ENCODE measurements at places on chromosomes 12 and 14.
A peak's percentile ranks its signal among the peaks of the same experiment; 100 is the strongest.

DNA sequence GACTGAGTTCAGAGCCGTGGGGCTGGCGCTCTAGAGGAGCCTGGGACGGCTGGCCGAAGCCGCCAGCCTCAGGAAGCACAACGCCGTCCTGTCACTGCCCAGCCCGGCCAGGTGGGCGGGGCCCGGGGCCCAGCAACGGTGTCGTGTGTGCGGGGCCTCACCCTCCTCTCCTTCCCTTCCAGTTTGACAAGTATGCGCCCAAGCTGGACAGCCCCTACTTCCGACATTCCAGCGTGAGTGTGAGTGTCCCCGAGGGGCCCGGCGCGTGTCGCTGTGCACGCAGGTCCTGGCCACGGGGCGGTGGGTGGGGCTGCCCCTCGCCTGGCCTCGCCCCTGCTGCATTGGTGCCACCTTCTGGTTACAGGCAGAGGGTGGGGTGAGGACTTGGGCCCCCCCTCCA lies 38.3 kb downstream of the LRCOL1 start:
- DNase-seq, result no peak

- no peak for DNase-seq
Measured at GRCh38 chr14:72679536-72680151, 214.3 kb downstream of the DPF3 start.

- DNase-seq, result no peak
Measured at GRCh38 chr12:89179245-89179644, 173.1 kb downstream of the DUSP6 start.

GRCh38 chr12:118645219-118645618 lies 268.9 kb downstream of the SUDS3 start:
- peak; percentile 0 for DNase-seq
